ENCODE measurements at places on chromosomes 16 and 17.

- no peak for DNase-seq
These were observed 17.8 kb upstream of the SLC6A4 start for GRCh38 chr17:30253312-30253711.

GRCh38 chr17:65966072-65966695, 225.7 kb downstream of the CEP112 start:
- DNase-seq, result no peak

DNA sequence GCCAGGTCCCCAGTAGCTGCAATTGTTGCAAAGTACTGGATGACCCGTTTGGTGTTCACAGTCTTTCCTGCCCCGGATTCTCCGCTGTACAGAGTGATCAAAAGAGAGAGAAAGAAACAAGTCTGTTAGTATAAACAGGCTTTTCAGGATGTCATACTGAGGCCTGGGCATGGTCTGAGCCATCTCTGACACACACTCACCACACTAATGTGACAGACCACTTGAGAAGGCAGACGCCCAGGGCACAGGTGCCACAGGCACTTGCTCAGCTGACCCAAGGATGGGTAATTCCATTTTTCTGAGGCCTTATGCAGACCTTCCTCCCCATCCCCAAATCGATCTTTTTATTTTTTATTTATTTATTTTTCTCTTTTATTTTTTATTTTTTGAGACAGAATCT, 7.5 kb downstream of the MYH3 start:
- DNase-seq, result no peak

DNA sequence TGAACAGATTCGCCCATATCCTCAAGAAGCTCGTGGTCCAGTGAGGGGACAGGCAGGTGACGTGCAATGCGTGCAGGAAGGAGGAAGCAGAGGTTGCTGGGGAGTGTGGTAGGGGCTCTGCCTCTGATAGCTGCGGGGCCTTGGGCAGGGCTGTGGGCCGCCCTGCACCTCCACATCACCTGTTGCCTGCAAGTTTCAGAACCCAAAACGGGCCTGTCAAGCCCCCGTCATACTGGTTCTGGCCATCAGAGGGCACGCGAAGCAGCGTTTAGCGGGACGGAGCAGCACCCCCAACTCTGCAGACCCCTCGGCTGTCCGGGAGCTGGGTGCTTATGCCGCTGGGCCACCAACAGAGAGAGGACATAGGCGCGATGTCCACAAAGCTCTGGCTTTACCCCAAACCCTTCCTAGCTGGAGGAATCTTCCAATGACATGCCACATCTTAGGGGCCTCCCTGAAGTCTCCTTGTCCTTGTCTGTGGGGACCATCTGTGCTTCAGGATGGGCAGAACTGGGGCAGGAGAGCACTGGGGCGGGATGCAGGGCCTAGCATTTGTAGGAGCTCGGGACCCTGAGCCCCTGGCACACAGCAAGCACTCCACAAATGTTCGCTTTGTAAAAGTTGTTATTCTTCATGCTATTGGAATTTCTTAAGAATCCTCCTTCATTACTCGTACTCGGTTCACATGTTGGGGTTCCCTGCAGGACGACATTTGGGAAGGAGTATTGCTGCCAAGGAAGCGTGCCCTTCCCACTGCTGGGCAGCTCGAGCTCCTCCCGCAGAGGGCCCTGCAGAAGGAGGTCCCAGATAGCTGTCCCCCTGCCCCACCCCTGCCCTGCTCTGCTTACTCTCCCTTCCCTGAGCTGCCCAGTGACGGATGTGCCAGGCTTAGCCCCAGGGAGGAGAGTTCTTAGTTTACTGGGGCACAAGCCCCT, 64.3 kb downstream of the CNGB1 start:
- DNase-seq, result no peak

- no peak for DNase-seq
These were observed 11.2 kb downstream of the IRF8 start for GRCh38 chr16:85909932-85910853.

DNA sequence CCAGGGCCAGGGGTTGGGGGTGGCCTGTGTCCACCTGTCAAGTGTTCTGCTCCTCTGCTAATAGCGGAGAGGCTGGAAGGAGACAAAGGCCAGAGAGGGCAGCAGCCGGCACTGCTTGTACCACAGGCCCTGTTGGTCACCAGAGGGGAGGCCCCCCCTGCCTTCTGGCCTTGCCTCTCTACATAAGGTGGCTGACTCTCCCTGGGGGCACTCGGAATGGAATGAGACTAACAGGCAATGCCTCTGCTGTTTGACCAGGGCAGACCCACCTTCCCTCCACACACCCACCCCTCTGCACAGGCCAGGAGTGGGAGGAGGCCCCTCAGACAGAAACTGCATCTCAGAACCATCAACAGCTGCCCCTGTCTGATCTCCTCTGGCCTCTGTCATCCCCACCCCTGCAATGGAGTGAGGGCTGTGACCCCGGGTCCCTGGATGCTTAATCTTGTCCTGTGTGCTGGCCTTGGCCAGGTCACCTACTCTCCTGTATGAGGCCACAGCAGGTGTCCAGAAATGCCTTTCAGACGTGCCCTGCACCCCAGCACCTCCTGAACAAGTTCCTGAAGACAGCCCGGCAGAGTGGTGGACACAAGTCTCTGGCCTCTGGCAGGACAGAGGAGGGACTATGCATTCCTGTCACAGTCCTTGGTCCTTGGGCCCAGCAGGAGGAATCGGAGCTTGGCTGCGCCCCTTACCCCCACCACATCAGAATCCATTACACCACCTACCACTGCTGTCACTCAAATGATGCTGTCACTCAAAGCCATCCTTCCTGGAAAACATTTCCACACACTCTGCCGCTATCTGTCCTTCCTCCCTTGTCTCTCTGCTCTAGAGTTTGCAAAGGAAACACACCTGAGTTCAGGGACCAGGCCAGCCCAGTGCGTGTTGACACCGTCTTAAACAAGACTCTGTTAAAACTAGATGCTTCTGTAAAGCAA, 107.5 kb upstream of the ZNF750 start:
- no peak for DNase-seq

- DNase-seq, result peak; percentile 55
These were observed 10.1 kb downstream of the WFIKKN2 start for GRCh38 chr17:50845240-50846147.

DNA sequence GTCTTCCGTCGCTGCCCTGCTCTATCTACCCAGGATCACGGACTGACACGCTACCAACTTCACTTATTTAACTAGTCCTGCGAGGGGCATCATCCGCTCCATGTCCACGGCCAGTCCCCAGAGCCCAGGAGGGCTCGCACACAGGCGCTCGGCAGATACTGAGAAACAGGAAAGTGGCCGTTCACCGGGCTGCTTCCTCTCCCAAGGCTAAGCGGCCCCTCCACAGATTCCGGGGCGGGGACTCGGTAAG, 388 bp downstream of the OXLD1 start:
- no peak for DNase-seq

DNA sequence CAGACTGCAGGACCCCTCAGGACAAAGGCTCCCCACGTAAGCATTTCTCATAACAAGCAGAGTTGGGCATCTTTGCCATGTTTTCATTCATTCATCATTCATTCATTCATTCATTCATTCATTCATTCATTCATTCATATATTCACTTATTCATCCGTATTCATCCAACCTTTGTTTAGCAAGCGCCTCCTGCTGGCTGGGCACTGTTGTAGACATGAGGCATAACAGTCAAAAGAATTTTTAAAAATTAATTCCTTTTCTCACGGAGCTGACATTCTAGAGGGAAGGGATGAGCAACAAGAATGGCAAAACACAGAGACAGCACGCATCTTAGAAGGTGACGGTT, 351.7 kb upstream of the TNRC6C start:
- no peak for DNase-seq

DNA sequence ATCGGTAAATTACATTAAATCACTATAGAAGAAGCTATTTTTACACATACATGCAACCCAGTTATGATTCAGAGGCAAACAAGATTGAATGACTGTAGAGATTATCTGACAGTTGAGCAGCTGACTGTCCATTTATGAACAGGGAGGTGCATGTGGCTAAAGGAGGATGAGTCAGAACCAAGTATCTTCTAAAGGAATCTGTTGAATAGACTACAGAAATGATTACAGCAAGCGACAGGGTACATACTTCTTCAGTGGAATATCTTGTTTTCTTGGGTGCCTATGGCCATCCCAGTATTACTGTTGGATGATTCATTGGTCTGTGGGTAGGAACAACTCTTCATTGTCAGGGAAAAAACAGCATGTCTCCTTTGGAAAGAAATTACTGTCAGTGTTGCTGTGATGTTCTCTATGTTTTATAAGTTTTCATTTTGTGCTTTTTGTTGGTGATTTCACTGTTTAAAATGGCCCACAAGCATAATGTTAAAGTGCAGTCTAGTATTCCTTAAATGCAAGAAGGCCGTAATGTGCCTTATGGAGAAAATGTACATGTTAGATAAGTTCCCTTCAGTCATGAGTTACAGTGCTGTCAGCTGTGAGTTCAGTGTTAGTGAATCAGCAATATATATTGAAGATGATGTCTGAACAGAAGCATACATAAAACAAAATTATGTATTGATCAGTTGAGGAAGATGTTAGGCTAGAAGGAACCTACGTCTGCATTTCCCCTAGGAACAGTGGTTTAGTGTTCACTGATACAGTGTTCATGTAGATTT, 27.0 kb downstream of the CBFB start:
- no peak for DNase-seq

DNA sequence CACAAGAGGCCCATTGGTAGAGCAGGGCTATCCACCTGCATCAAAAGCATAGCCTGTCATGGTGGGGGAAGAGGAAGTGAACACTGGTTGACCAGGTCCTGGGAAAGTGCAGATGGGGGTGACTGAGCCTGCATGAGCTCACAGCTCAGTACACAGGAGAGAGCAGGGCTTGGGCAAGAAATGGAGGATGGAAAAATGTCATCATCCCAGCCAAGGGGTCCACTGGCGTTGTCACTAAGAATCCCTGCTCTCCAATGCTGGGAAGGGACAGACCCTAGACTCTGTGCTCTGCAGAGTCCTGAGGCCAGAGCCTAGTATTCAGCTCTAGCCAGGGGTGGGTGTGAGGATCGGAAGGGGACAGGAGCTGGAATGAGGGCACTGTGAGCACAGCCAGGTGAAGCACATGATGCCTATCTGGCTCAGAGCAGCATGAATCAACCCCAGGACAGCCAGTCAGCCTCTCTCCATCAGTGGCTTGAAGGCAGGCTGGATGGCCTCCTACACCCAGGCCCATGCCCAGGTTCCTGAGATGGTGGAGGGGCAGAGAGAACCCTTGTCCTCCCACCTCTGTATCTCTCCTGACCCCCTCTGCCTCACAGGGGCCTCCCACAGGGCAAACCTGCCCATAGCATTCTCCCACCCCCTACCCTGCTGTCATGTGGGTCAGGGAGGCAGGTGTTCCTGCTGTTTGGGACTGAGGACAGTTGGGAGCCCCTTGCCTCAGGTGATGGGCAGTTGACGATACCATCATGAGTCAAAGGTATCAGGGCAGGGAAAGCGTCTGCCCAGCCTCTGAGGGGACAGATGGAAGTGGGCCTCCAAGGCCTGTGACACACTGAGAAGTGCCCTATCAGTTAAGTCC, 13.8 kb upstream of the CTCF start:
- no peak for DNase-seq

- DNase-seq, result no peak
These were observed 19.9 kb upstream of the RAB11FIP4 start for GRCh38 chr17:31371511-31372097.

GRCh38 chr16:15434079-15434424, 336 bp upstream of the BMERB1 start:
- DNase-seq, result no peak

DNA sequence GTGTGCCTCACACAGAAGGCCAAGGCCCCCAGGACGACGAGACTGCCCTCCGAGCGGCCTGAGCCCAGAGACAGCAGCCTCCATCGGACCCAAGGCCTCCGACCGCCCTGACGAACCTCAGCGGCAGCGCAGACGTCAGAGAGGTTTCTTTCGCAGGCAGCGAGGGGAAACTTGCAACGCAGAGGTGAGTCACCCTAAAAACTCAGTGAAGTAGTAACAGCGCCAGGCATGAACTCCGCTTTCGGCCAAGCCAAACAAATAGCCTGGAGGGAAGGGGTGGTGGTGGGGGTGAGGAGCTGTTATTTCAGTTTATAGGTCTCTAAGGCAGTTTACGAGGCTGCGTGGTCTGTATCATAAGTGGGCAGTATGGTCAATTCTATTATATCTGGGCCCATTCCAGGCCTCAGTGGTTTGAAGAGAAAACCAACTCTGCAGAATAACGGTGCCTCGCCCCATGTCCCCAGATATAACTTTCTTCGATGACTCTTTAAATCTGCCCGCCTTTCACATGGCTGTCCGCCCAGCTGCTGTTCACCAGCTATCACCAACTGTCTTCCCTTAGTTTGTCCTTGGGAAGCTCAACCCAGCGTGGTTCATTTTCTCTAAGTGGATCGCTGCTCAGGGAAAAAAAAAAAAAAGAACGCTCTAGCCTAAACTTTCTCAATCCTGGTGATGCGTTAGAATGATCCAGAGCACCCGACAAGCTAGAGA, 43.5 kb upstream of the FOXF1 start:
- no peak for DNase-seq

DNA sequence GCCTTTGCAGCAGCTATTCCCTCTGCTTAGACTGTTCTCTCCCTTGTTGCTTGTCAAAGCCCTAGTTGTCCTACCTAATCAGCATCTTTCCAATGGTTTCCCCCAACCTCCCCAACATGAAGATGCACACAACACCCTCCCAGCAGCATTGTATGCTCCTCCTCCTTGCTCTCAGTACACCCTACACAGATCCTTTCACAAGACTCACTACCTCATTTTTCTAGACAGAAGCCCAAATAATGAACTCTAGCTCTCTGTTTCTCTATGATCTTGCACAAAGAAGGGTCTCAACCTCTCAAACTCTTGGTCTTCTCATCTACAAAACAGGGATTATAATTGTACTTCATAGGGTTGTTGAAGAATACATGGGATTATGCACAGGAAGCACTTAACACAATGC, 19.4 kb downstream of the PSME3IP1 start:
- no peak for DNase-seq

DNA sequence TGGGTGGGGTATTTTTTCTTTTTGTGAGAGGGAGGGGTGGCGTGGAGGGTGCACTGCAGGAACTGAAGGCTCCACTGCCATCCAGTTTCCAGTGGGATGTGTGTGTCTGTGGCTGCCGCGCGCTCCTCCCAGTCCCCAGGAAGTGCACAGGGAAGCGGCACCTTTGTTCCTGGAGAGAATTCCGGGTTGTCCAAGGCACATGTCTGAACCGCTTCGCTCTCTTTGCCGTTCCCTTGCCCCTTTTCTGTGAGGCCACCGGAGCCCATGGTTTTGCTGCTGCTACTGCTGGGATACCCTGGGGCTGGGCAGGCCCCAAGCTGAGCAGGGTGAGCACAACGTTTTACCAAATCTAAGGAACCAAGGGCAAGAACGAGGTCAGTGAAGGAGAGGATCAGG, 19.5 kb downstream of the ACSF3 start:
- no peak for DNase-seq

- DNase-seq, result no peak
These were observed 26.1 kb upstream of the CBFA2T3 start for GRCh38 chr16:89002851-89003830.

GRCh38 chr16:70684146-70685060, 1.4 kb downstream of the MTSS2 start:
- no peak for DNase-seq

GRCh38 chr16:31351246-31351941, 3.6 kb upstream of the ITGAX start:
- no peak for DNase-seq

GRCh38 chr17:67439269-67439668, 62.2 kb downstream of the PITPNC1 start:
- DNase-seq, result no peak

- DNase-seq, result no peak
These were observed 227.5 kb upstream of the ZFHX3 start for GRCh38 chr16:73275448-73275847.

Measured in suprapubic skin (tissue), 4 donors.